GM10248 (cell line): ENCODE measurements at places on chromosomes 1 and 21.
A peak's percentile ranks its signal among the peaks of the same experiment; 100 is the strongest.

- no peak for DNase-seq
Observed at GRCh38 chr1:36482724-36483388, at the start of gene CSF3R. Gene CSF3R, minus strand, starts transcription at chr1:36482913. Its CDS starts 3,417 bp downstream, at chr1:36479496.

GRCh38 chr1:235688096-235688495 lies 38.5 kb upstream of the GNG4 start:
- DNase-seq: no peak

DNA sequence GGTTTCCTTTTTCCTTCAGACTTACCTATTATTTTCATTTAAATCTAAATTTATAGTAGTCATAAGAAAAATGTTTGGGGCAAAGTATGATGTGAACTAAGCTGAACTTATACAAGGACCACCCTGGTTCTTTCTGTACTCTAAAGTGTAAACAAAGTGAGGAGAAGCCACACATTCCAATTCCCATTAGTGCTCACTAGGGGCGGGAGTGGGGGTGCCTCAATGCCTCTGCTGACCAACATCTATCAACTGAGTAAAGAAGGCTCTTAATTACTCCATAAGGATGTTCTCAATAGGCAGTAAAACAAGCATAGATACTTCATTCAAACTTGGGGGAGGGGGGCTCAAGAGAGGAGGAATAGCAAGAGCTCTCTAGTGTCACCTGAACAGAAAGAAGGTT lies 151.7 kb downstream of the CDC42BPA start:
- no peak for DNase-seq

- DNase-seq: no peak
Observed at GRCh38 chr1:165052936-165053335, 303.6 kb downstream of the LMX1A start.

DNA sequence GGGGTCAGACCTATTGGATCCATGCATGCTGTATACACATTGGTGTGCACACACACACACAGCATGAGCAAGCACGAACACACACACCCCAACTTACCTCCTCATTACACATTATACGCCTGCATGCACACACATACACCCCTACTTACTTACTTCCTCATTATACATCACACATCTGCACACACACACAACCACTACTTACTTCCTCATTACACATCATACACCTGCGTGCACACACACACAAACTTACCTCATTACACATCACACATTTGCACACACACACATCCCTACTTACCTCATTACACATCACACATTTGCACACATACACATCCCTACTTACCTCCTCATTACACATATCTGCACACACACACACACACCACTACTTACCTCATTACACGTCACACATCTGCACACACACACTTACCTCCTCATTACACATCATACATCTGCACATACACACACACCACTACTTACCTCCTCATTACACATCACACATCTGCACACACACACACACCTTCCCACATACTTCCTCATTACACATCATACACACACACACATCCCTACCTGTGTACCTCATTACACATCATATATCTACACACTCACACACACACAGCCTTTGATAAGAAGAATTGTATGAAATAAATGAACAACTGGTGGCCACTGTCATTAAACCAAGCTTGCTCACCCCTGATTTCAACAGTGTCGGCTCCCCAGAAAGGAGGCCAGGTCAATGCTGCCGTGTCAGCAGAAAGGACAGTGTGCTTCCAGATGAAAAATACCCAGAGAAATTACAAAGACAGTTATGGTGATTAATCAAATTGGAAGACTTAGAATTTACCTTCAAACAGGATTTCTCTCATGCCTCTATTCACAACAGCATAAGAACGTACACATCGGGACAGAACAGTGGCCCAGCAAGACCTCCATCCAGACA lies 117.8 kb downstream of the SETD4 start:
- no peak for DNase-seq

DNA sequence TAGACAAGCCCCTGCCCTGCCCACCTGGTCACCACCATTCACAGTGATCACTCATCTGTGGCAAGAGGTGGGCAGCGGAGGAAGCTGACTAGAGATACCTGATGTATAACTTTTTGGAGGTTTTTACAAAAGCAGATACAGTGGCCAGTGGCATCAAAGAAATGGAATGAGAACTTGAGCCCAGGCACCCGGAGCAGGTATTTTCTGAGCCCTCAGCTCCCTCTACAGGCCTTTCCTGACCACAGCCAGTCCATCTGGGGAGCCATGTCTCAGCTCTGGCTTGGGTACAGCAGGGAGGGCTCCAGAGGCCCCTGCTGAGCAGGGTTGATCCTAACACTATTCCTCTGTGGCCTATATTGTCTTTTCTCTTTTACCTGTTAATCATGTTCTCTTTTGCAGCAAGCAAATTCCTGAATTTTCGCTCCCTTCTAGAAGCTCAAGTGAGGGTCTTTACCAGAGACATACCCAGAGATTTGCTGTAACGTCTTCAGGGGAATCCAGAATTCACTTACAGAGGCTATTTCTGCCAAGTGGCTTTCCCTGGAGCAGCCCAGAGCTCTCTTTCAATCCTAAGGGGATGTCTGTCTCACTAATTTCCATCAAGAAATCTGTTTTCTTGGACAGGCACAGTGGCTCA lies 27.3 kb downstream of the GPR157 start:
- peak; percentile 82 for DNase-seq

DNA sequence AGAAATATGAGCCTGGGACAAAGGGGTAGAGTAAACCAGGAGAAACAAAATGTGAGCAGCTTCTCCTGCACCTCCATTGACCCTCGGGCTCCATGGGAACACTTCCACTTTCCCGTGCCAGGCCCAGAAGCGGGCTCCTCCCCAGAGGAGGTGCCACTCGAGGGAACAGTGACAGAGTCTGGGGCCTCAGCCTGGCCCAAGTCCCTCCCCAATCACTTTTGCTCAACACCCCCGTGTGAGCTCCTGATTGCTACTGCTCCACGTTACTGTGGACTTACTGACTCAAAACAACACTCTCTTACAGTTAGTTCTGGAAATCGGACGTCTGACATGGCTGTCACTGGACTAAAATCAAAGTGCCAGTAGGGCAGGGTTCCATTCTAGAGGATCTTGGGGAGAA lies 17.7 kb upstream of the KLHDC7A start:
- no peak for DNase-seq

DNA sequence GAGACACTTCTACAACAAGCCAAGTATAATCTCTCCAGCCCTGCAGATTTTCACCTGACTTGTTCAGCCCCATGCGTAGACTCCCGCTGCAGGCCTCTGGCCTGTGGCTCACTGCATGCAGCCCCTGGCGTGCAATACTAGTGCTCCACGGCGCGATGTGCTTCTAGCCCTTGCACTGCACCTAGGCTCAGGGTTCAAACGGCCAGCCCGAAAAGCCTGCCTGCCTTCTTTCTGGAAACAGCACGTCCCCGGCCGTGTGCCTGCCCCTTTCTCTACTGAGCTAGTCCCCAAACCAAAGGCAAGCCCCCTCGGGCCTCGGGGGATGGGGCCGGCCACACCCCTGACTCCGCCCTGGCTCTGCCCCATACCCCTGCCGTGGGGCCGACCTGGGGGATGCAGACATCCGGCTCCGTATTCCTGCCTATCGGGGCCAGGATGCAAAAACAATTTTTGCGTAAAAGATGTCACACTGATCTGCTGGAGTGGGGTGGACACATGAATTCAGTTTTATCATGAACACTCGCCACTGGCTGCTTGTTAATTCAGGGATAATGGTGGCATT lies 26.3 kb upstream of the TRAPPC10 start:
- DNase-seq: no peak

- no peak for DNase-seq
Observed at GRCh38 chr1:165960136-165960535, 132.7 kb downstream of the UCK2 start.

- DNase-seq: peak; percentile 50
Observed at GRCh38 chr1:152013664-152014237, 20.1 kb upstream of the S100A10 start.

DNA sequence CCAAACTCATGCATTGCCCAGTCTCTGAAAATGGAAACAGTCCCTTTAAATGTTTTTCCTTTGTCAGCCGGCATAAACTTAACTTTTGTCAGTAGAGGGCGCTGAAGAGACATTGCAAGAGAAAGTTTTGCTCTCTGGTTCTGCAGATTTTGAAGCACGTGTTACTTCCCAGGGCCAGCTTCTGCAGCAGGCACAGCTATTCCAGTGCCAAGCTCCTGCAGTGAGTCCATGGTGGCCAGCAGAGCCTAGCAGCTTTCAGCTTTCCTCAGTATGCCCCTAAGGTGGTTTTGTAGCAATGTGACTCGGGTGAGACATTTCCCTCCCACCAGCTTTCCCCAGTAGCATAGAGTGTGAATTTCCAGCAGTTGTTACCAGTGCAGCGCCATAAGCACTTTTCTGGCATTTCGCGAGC lies 2.6 kb upstream of the IFI44L start:
- DNase-seq: peak; percentile 35

DNA sequence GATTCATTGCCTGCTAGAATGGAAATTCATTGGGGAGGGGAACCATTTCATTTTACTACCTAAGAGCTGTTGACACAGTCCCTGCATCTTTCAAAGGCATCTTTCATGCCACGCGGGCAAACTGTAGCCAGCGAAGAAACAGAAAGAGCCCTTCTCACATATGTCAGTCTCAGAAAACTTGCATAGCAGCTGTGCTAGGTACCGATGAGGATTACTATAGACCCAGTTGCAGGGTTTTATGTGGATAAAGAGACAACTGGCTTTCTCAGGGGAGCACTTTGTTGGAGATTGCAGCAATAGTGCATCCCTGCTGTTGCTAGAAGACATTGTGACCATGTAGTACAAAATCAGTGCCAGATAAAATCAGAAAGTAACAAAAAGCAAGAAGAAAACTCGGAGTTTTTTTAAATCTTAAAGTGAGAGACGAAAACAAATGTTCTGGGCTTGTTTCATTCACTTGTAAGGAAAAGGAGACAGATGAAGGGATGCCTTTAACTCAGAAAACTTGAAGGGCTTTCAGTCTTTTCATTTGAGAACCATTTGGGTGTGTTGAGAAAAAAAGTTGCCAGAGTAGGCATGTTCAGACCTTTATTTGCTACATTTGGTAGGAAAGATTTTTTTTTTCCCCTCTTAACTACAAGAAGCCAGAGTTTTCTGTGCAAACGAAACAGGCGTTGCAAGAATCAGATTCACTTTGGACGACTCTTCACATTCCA lies 804.1 kb downstream of the USP25 start:
- DNase-seq: no peak

DNA sequence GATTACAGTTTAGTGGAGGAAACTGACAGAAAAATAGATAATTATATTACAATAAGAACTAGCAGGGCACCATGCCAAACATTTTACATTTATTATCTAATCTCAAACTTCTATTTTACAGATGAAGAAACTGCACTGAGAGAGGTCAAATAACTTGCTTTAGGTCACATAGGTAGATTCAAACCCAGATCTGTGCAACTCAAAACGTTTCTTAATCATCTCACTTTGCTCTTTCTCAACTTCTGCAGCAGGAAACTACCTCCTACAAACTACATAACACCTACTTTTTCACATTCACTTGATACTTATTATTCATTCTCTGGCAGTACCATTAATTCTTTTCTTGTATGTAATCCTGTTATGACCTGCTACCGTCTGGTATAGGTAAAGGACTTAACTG lies 49.9 kb upstream of the BCL10 start:
- no peak for DNase-seq

DNA sequence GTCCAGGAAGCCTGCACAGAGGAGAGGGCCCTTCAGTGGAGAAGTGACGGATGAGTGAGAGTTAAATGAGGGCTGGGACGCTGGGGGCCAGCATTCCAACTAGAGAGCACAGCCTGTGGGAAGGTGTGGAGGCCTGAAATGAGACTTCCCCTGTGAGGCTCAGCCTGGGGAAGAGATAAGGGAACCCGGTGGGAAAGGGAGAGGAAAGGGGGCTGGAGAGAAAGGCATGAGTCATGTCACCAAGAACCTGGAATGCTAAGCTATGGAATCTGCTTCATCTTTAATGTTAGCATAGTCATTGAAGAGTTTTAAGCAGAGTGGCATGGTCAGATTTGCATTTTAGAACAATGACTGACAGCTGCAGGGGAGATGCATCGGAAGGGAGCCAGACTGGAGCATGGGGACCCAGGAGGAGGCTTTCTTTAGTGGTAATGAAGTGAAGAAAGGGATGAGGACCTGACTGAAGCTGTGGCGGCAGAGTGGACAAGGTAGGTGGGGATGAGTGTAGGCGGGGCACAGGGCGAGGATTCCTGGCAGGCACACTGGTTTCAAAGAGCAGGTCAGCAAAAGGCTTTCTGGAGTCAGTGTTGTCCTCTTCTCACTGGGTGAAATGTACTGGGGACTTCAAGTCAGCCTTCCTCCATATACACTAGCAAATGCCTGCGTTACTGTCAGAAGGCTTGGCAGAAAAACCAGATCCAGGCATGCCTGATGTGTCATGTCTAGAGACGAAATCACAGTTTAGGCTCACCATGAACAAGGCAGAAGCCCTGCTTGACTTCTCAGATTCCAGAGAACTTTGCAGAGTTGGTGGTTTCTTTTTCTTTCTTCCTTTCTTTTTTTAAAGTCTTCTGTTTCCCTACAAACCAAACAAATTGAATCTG lies 8.0 kb downstream of the RGL1 start:
- DNase-seq: no peak

- peak; percentile 24 for DNase-seq
Observed at GRCh38 chr1:43274125-43274803, 4.5 kb downstream of the TMEM125 start.

GRCh38 chr1:25668931-25669573 lies 52.5 kb downstream of the MAN1C1 start:
- DNase-seq: no peak

DNA sequence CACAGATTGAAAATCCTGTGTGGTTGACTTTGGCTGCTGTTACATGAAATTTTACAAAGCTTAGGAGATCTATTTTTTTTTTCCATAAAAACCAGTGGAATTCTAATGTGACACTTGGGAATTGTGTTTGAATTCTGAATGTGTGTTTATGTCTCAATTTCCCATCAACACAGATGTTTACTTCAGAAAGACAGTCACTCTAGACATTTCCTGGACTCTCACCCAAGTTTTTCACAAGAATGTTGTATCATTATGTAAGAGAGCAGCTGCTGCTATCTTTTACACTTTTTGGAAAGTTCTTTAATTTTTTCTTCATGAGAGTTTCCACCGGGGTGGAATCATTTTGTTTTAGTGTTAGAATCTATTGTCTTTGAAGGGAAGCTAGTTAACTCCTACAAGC lies 210.1 kb downstream of the GIPC2 start:
- DNase-seq: no peak
